ENCODE measurements at places on chromosomes 12 and 14.

DNA sequence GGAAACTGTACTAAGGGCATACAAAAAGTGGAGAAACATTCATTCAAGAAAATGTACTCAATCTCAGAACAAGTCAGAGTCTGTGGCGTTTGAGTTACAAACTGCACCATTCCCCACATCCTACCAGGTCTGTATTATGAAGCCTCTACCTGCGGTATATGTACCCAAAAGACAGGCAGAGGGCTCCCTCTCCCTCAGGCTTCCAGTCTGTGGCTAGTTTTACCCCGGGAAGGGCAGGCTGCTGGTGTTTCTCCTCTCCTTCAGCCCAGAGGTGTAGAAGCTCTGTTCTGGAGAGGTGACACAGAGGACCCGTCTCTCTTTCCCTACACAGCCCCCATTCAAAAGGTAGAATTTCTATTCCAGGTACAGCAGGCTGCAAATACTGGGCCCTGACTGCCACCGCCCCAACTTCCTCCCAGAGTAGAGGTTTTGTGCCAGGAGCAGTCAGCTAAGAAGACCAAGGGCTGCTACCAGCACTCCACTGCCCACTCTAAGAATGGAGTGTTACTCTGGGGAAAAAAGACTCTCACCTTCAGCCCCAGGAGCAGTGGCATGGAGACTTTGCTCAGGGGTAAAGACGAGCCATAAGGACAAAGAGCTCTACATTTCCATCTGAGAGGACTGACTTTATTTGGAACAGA, 39.4 kb downstream of the PARP11 start:
- DNase-seq = no peak

- no peak for DNase-seq
These were observed 163.1 kb downstream of the PHLDA1 start for GRCh38 chr12:75868501-75868900.

GRCh38 chr12:75852143-75852542, 179.4 kb downstream of the PHLDA1 start:
- no peak for DNase-seq

- DNase-seq = peak; percentile 69
These were observed 648 bp downstream of the CHD4 start for GRCh38 chr12:6606331-6607131.

Measured in activated naive CD4-positive, alpha-beta T cell treated with Interleukin-2 at 50 U/mL for 16 hours (primary cell).